Mucosa of gallbladder (tissue), 1 donor: ENCODE measurements at places on chromosomes 1 and 21. TPM values are rescaled to one million over a fixed set of nuclear protein-coding genes. Genes with fewer than 3 reads are reported as not detected.

Gene SLAMF1
- total RNA-seq: 2.8 TPM

Gene TGFB2
- 10.3 TPM for total RNA-seq

DNA sequence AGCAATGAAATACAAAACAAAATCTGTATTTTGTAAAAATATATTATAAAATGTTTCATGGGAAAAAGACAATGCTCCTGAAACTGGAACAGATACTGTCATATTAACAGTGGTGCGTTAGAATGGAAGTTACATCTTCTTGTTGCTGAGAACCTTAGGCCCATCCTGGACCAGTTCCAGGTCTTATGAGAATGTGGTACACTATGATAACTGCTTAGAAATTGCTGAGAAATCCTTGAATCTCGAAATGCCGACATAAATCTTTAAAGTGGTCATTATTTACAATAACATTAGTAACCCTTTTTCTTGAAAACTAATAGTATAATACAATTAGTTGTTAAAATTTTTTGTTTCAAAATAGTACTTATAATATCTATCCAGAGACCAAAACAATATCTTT, 747.9 kb upstream of the NCAM2 start:
- no peak for DNase-seq

- no peak for DNase-seq
Measured at GRCh38 chr1:224559981-224560728, 56.0 kb upstream of the CNIH3 start.
